ENCODE measurements at places on chromosomes 11 and 22.

GRCh38 chr11:70899616-70900015 lies 352.8 kb downstream of the SHANK2 start:
- DNase-seq = no peak

- DNase-seq = no peak
These were observed 231.3 kb downstream of the JRKL start for GRCh38 chr11:96621161-96621560.

- no peak for DNase-seq
These were observed 4.6 kb upstream of the IL17REL start for GRCh38 chr22:50016988-50017700.

DNA sequence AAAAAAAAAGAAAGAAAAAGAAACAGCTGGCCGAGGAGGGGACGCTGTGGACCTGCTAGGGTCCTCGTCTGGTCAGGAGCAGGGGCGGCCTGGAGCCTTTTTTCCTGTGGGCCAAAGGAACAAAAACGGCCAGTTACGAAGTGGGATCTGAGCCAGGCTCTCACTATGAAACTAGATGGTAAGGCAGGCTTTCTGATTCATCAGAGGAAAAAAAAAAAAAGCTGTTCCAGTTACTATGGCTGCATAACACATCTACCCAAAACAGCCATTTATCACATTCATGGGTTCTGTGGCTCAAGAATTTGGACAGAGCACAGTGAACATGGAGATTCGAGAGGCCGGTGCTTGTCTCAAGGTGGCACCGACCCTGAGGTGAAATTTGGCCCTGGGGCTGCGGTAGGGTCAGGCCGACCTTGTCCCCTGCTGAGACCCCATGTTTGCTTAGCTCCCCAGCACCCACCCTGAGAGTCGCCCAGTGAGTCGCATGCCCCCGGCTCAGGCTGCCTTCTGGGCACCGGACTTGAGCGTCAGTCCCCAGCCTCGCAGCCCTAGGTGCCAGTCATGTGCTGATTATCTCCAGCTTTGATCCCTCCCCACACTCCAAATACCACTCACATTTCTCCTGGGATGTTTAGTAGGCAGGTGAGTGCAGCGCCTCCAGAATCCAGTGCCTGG lies 34.2 kb downstream of the MRGPRD start:
- peak; percentile 80 for DNase-seq

DNA sequence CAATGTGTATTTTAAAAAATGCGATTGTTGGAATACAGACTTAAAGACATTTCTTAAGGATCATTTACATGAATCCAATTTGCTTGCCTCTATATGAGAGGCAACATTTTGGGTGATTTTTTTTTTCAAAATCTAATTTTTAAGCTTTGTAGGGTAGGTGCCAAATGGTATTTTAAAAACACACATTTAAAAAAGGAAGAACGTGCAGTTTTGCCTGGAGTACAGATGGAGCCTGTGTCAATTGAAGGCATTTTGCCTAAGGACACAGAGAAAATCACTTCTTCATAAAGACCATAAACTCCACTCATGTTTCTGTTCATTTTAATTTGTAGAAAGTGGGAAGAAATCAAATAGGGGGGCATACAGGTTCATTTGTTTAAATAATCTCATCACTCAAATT lies 91.3 kb downstream of the BDNF start:
- no peak for DNase-seq

GRCh38 chr11:27505781-27506180 lies 788 bp downstream of the LIN7C start:
- no peak for DNase-seq

DNA sequence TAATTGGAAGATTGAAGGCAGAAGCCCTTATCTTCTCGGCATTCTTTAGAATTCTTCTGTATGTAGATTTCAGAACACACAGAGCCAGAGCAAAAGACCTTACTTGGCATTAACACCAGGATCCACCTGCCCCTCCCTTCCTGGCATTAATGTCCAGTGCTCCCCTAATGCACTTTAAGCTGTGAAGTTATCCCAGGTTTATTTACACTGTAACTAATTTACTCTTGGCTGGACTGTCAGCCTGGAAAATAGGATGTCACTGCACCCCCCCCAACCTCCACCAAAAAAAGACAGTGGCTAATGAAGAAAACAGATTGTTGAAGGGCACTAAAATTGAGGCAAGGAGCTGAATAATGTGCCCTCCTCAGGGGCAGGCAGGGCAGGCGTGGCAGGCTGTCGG lies 30.1 kb downstream of the TIMP3 start:
- DNase-seq = no peak

- no peak for DNase-seq
These were observed 4.7 kb downstream of the UCP2 start for GRCh38 chr11:73977856-73978519.

DNA sequence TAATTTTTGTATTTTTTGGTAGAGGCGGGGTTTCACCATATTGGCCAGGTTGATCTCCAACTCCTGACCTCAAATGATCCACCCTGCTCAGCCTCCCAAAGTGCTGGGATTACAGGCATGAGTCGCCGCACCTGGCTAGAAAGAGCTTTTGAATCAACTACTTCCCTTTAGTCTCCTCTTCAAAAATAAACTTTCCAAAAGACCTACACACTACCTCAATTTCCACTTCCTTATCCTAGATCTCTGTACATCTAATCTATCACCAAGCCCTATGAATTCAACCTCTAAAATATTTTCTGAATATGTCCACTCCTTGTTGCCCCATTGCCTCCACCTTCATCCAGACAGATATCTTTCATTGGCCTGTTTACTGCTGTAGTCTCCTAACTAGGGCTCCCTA lies 13.1 kb upstream of the DDX6 start:
- DNase-seq = no peak

DNA sequence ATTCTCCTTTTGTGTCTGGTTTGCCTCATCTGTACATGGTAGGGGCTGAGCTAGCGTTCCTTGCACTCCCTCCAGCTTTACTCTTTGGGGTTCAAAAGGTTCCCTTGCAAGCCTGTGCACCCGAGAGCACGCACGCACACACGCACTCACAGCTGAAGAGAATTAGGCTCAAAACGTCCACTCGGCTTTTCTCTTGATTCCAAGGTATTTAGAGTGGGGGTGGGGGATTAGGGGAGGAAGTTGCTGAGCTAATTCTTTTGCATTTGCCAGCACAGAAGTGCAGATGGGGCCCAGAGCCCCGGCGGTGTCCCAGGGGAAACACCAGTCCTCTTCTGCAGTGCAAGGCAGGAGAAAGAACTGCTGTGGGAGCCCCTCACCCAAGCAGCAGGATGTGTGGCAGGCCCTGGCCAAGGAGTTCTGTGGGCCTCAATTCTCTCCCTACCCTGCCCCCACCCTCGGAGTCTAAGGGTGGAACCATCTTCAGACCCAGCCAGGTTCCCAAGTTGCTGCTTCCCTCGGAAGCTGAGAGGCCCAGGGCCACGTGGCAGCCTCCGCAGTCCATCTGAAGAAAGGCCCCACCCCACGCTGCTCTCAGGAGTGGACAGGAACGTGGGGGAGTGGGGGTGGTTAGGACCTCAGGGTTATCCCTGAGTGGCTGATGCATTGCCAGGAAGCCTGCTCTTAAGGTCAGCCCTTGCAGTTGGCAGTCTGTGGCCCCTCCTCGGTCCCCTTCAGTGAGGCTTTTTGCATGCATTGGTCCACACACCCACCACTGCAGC lies 3.8 kb upstream of the KCNQ1OT1 start:
- DNase-seq = peak; percentile 75

GRCh38 chr11:43736502-43737200 lies 56.1 kb downstream of the HSD17B12 start:
- DNase-seq = peak; percentile 92

GRCh38 chr11:34126959-34127848 lies 21.8 kb downstream of the NAT10 start:
- DNase-seq = no peak

GRCh38 chr22:30362651-30363281 lies 6.0 kb downstream of the CCDC157 start:
- DNase-seq = no peak

- no peak for DNase-seq
These were observed 13.0 kb downstream of the RTN4RL2 start for GRCh38 chr11:57473285-57473841.

GRCh38 chr11:115712296-115712695 lies 208.1 kb upstream of the CADM1 start:
- DNase-seq = no peak

DNA sequence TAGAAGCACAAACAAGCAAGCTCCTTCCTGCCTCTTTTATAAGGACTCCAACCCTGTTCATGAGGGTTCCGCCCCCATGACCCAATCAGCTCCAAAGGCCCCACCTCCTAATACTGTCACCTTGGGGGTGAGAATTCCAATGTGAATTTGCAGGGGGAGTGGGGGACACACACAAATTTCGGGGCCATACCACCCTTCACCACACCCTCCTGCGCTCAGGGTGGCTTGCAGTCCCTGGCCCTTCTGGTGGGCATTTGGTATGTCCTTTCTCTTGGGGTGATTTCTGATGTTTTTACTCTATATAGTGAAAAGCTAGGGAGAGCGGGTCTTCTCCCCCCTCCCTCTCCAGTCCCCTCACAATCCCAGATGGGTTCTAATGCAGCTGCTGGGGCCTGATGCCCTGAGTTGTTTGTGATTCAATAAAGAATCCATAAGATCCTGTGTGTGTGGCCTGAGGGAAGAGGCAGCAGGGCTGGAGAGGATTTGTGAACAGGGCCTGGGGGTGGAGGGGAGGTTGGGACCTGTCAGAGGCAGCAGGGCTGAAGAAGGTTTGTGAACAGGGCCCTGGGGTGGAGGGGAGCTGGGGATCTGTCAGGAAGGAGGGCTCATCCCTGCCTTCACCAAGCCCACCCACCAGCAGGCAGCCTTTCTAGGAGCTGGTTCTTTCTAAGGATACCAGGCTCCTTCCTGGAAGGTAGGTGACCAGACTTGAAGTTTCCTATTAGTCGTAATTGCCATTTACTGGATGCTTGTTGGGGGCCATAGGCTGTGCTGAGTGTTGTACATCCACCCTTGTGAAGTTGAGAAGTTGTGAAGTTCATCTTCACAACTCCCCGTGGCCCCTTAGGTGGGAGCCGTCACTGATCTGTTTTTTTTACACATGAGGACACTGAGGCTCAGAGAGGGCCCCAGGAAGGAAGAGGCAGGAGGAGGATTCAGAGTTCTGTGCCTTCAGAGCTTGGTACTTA lies 7.9 kb downstream of the SLC35C1 start:
- no peak for DNase-seq

GRCh38 chr11:96230686-96231085 lies 112.3 kb downstream of the MAML2 start:
- DNase-seq = no peak

DNA sequence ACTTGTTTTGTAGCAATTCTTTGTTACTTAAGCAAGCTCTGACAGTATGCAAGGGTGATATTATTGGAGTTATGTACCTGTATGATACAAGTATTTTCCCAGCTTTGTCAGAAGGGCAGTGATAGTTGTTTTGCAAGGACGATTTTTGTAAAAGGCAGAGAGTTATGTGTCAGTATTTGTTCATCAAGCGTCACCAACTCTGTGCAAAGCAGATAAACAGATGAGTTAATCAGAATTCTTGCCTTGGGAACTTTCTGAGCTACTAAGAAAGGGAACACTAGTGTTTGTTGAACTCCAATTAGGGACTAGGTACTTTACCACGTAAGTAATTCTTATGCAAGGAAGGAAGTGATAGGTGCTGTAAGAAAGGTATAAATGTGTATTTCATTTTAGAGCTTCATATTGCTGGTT lies 1.4 kb downstream of the USP47 start:
- peak; percentile 17 for DNase-seq

DNA sequence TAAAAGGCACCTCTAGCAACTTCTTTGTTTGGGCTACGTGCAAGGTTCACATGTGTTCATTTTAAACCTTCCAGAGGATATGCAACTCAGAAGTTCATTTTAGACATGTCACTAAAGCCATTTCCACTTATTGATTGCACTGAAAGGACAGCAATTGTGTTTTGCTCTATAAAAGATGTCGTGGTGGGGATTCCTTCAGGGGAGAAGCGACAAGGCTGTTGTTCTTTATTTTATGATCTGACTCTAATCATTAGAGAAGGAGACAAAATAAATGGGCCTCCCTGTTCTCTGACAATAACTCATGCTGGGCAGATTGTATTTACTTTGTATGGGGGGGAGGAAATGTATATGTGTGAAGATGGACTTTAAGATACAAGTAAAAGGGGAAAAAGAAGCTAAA lies 370.1 kb upstream of the ARHGAP42 start:
- DNase-seq = no peak

DNA sequence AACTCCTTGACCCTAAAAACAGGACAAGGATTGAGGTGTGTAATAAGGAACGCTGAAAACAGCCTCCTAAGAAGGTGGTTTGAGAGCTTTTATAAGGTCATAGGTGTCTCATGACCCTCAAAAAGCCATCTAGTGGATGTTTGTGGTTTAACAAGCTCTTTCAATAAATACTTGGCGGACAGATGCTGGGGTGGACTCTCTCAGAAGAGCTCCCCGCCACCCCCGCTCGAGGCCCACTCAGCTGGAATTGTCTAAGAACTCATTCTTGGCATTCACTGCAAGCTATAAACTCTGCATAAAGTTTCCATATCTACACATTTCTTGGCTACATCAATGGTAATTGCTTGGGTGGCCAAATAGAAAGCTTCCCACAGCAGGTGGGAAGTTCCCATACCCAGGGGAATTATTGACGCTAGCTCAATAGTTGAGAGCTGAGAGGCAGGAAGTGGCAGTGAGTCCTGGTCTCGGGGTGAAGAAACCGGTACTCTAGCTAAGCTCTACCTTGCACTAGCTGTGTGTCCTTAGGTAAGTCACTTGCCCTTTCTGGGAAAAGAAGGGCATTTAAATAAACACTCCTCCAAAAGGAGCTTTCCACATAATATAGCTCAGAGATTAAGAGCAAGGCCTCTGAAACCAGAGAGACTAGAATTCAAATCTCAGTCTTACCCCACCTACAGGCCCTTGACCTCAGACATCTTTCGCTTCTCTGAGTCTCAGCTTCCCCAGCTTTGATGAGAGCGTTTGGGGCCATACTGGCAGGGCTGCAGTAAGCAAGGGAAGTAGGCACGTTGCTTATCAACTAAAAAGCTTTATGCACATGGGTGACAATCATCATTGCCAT lies 6.4 kb downstream of the MS4A15 start:
- DNase-seq = no peak

DNA sequence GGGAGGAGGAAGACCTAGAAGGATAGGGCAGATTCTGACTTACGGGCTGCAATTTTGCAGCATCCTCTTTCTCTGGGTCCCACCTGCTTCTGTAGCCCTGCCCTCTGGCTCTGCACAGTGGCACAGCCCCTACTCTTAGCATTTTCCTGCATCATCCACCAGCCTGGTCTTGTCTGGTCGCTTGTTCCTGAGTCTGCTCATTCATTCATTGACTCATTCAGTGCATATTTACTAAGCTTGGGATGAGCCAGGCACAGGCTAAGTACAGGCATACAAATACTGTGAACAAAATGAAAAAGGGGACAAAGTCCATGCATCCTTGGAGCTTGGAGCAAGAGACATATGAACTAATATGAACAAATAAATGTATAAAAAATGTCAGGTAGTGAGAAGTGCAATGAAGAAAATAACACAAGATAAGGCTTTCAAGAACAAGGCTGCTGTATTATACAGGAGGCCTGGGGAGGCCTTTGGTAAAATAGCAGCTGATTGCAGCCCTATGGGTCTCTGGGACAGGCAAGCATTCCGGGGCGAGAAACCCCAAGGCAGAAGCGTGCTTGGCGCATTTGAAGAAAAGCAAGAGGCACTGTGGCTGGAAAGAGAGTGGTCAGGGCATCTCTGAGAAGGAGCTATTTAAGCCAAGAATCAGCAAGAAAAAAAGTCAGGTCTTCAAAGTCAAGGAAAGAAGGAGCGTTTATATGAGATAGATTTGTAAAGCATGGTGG lies 108.0 kb upstream of the ALX4 start:
- no peak for DNase-seq

GRCh38 chr11:86990031-86990430 lies 34.8 kb upstream of the FZD4 start:
- peak; percentile 20 for DNase-seq

All from fibroblast of upper back skin (primary cell).